ENCODE measurements at places on chromosomes 1 and 21.

DNA sequence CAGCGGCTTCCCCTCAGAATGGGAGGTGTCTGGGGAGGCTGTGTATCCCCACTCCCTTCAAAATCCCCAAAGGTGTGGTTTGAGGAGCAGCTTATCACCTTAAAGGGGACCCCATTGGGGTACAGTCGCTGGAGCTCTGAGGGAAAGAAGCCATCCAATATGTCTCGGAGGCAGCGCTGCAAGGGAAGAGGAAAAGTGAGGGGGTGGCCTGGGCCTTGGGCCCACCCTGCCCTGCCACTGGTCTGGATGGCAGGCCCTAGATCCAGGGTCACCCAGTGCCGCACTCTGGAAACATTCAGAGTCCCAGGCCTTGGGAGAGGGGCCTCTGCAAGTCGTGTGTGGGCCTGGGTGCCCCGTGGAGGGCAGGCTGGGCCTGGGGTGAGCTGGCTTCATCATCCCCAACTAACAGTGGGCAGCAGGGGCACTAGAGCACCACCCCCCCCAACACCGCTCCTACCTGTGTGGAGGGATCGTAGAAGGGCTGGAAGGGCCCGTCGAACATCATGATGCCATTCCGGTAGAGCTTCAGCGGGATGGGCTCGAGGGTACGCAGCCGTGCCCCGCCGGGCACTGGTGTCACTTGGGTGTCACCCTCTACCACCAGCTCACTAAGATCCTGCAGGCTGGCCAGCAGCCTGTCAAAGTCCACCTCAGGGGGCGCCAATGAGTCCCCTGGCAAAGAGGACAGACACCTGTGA lies 5.6 kb downstream of the SH3BGRL3 start:
- DNase-seq: no peak

GRCh38 chr1:90220941-90221693 lies 226.2 kb downstream of the ZNF326 start:
- no peak for DNase-seq

GRCh38 chr1:156643778-156644092 lies 1.8 kb downstream of the BCAN start:
- no peak for DNase-seq

DNA sequence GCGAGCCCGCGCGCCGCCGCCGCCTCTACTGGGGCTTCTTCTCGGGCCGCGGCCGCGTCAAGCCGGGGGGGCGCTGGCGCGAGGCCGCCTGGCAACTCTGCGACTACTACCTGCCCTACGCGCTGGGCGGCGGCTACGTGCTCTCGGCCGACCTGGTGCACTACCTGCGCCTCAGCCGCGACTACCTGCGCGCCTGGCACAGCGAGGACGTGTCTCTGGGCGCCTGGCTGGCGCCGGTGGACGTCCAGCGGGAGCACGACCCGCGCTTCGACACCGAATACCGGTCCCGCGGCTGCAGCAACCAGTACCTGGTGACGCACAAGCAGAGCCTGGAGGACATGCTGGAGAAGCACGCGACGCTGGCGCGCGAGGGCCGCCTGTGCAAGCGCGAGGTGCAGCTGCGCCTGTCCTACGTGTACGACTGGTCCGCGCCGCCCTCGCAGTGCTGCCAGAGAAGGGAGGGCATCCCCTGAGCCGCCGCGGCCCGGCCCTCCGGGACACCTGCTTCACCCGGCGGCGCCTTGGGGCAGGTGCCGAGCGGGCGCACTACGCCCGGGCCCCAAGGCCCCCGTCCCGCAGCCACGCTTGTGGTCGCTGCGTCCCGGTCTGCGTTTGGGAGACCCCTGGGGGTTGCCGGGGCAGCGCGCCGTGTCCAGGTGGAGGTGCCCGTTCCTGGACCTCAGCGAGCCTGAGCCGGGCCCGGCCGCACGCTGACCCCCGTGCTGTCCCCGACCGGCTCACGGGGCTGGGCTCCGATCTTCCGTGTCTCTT lies 944 bp downstream of the B3GALT6 start:
- DNase-seq: no peak

DNA sequence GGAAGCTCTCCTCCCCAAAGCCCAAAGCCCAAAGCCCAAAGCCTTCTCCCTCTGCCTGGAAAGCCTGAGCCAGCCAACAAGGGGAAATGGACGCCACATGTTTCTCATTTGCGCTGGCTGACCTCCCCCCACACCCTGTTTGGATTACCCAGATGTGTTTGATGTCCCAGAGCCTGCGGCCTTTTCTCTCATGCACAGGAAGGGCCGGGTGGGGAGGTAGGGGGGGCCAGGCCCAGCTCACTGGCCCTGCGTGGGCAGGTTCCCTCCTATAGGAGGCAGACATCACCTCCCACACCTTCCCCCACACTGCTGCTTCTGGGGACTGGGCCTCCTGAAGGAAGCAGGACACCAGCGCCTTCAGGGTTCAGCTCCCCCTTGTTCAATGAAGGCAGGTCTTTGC lies 116.3 kb downstream of the NAV1 start:
- DNase-seq: no peak

DNA sequence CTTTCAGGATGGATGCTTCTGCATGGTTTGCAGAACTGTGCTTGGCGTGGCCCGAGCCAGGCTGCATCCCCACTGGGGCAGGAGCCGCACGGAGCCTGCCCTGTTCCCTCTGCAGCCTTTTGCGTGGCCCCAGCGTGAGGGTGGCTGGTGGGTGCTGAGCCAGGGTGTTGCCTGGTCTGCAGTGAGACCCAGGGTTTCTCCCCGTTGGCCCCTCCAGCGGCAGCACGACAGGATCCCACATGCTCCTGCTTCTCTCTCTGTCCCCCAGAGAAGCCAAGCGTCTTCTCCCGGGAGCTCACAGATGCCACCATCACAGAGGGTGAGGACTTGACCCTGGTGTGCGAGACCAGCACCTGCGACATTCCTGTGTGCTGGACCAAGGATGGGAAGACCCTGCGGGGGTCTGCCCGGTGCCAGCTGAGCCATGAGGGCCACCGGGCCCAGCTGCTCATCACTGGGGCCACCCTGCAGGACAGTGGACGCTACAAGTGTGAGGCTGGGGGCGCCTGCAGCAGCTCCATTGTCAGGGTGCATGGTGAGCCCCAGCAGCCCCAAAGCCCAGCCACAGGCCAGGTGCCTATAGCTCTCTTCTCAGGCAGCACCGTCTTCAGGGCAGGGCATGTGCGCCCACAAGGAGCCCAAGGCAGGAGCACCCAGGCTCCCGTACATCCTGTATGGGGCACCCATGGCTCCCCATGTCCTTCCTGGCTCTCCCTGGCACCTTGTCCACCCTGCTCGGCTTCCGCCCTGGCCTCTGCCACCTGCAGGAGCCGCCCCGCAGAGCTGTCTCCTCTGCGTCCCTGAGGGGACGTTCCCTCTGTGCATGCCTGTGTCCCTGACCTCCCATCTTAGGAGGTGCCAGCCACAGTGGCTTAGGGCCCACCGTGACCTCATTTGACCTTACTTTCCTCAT lies 78.9 kb downstream of the OBSCN start:
- DNase-seq: no peak

GRCh38 chr1:183807549-183808168 lies 2.7 kb downstream of the RGL1 start:
- no peak for DNase-seq

DNA sequence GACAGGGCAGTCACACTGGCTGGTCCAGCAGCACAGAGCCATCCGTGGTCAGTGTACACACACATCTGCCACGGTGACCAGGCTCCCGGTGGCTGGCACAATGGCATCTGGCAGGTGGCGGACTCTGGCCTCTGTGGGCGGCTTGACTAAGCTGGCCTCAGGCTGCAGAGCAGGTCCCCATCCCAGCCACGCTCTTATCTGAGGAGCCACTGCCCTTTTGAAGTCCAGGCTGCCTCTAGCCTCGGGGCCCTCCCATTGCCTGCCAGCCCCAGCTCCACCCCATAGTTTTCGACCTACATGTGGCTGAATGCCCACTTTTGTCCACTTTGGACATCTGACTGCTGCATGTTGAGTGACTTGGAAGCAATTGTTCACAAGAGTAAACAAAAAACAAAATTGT lies 29.9 kb upstream of the EDN2 start:
- DNase-seq: no peak

DNA sequence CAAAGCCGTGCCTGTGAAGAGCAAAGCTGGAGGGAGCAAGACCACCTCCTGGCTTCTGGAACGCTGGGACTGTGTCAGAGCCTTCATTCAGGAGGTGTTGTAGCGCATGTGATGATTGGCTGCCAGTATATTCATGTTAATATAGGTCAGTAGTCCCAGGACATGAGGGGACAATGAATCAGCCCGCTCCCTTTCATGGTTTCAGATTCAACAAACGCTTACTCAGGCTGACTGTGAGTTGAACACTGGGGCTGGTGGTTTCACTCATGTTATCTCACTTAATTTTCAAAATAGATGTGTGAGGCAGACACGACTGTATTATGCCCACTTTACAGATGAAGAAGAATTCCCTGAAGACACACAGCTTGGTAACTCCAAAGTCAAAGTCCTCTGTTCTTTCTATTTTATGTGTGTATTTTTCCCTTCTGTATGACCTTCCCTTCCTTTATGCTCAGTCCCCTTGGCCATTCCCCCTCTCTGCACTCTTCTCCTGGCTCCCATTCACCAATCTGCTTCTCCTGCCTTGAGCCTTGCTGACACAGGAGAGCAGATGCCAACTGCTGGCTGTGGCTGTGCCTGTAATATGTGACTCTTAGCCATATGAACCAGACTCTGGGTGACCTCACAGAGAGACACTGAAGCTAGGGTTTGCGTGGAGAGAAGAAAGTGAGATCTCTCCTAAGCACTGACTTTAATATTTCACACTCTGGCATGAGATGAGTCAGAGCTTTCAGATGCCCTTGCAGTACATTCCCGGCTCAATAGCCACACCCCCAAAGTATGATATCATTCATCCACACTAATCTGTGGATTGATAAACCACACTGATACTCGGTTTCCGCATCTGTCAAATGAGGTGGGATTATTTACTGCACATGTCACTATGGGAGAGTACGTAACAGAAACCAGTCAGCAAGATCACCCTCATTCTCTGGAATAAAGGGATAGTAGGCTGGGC lies 31.4 kb upstream of the KIRREL1 start:
- DNase-seq: no peak

DNA sequence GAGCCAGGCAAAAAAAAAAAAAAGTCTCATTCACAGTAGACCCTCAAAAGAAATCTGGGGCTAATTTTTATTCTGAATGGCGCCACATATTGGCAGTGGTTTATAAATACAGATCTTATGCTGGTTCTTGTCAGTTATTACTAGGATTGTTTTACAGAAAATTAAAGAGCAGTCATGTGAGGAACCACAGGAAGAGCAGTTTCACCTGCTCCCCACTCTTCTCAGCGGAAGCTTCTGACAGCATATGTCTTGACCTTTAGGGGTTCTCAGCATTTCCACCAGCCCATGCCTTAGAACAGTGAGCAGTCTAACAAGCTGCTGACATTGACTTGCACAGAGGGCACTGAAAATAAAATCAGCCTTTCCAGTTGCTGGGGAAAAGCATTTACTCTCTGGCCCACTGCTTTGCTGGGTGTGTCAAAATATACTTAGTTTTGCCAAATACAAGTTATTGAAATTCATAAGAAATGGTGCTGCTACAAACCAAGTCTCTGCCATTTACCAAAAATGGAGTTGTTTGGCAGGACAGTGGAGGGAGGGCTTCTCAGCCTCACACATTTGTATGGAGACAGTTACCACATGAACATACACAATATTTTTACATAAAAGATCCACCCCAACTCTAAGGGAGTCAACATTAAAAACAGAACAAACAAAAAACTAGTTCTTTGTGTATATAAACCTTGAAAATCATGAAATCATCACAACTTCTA lies 144.2 kb downstream of the SYT2 start:
- DNase-seq: no peak

DNA sequence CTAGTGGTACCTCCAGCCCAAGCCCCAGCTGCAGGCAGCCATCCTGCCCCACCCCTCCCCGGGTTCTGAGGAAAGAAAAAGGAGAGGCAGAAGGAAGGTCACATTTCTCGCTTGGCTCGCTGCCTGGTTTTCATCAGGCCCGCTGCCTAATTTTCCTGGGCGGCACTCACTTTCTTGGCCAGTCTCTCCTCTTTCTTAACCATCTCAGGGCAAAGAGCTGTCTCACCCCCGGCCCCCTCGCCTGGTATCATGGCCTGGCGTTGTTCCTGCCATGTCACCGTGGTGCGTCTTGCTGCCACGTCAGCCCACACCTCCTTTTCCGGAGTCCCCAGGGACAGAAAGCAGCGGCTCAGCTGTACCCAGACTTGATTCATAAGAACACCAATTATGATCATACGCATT lies 26.6 kb upstream of the CASZ1 start:
- no peak for DNase-seq

DNA sequence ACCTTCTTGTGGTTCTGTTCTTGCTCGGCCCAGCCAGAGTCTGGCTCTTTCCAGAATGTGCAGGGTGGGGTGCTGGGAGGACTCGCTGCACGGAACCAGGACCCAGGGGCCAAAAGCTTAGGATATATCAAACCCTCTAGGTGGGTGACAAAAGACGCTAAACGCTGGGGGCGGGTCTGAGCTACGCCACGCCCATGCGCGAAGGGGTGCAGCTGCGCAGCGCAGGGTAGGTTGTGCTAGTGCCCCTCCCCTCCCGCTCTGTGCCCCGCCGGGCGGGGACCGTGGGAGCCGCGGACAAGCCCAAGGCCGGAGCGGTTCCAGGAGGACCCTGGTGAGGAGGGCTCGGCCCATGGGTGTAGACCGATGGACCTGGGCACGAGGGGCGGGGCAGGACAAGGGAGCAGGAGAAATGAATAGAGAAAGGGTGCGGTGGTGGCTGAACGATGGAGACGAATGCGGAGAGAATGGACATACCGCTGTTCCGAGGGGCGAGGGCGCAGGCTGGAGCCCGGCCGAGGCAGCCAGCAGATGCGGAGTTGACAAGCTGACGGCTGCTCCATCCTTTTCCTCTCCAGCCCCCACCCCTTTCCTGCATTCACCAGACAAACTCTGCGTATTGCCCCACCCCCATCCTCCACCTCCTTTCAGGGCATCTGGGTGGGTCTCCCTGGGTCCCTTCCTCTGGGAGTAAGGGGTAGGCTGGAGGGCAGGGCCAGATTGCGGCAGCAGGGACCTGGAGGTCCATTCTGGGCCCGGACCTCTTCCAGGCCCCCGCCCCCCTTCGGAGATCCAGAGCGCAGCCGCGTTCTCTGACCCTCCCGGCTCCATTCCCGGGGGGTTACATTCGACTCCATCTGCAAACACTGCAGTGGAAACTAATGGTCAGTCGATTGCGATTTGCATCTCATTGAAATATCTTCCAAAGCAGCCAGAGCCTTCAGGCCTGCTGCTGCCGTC lies at the start of gene RUSC1:
RUSC1 (plus strand) TSS at position 234 of the 957 bp plus-strand sequence. CDS start 880 bp downstream, outside the sequence.
- peak; percentile 41 for DNase-seq

GRCh38 chr1:37498872-37499617 lies 15.5 kb downstream of the MEAF6 start:
- no peak for DNase-seq

GRCh38 chr1:93871366-93871765 lies 7.6 kb downstream of the DNTTIP2 start:
- DNase-seq: no peak

DNA sequence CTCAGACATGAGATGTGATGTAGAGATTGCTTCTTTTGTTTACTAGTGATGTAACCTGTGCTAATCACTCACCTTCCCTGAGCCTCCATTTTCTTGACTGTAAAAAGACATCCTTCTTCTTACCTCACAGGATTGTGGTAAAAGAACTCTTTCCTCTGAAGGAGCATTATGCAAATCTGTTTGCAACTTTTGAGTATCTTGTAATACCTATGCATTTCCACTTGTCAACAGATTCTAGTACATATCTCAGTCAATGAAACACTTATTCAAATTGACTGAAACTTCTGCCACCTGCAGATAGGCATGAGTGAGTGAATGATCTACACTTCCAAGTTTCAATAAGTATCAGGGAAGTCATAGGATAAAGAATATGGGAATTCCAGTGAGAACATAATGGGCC lies 174.7 kb downstream of the HHIPL2 start:
- no peak for DNase-seq

GRCh38 chr1:230191079-230191804 lies 124.2 kb downstream of the GALNT2 start:
- no peak for DNase-seq

Measured in amygdala (tissue), 56 donors.